Bronchus fibroblast of lung (primary cell): ENCODE measurements at places on chromosomes 12 and 14. TPM values are rescaled to one million over a fixed set of nuclear protein-coding genes. Genes with fewer than 3 reads are reported as not detected.

The GLIPR1L1 gene
- total RNA-seq: not detected in 2 replicates

The RNASE7 gene
- total RNA-seq: not detected in 2 replicates

The GZMB gene
- total RNA-seq: not detected in 2 replicates

The SLC39A9 gene
- total RNA-seq: 59.0 and 63.7 TPM in 2 replicates

The CLEC14A gene
- total RNA-seq: 6.2 and 7.6 TPM in 2 replicates

The CIPC gene
- total RNA-seq: 5.9 and 6.8 TPM in 2 replicates
